ENCODE measurements at places on chromosomes 1 and 21.

DNA sequence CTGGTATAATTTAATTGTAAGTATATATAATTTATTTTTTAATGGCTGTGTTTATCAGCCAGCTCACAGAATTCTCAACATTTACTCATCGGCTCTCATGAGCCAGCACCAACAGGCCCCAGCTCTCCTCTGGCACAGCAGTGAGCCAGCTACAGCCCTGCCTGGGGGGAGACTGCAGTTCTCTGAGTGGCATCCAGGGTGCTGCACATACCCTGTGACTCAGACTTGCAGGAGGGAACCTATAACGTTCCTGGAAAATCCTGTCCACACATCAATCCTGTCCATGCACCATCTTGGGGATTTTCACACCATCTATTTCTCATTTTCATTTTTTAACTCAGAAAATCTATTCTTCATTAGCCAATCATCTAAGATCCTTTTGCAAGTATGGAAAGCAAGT, 36.5 kb downstream of the FHAD1 start:
- DNase-seq, result no peak

GRCh38 chr1:89363638-89364536, at the start of gene GBP6:
GBP6 (plus strand) TSS chr1:89364059; CDS start chr1:89368552, 4,493 bp downstream.
- DNase-seq, result no peak

GRCh38 chr1:240237305-240237721, 145.6 kb downstream of the FMN2 start:
- DNase-seq, result no peak

- DNase-seq, result no peak
Measured at GRCh38 chr1:115105831-115106230, 16.5 kb upstream of the TSPAN2 start.

DNA sequence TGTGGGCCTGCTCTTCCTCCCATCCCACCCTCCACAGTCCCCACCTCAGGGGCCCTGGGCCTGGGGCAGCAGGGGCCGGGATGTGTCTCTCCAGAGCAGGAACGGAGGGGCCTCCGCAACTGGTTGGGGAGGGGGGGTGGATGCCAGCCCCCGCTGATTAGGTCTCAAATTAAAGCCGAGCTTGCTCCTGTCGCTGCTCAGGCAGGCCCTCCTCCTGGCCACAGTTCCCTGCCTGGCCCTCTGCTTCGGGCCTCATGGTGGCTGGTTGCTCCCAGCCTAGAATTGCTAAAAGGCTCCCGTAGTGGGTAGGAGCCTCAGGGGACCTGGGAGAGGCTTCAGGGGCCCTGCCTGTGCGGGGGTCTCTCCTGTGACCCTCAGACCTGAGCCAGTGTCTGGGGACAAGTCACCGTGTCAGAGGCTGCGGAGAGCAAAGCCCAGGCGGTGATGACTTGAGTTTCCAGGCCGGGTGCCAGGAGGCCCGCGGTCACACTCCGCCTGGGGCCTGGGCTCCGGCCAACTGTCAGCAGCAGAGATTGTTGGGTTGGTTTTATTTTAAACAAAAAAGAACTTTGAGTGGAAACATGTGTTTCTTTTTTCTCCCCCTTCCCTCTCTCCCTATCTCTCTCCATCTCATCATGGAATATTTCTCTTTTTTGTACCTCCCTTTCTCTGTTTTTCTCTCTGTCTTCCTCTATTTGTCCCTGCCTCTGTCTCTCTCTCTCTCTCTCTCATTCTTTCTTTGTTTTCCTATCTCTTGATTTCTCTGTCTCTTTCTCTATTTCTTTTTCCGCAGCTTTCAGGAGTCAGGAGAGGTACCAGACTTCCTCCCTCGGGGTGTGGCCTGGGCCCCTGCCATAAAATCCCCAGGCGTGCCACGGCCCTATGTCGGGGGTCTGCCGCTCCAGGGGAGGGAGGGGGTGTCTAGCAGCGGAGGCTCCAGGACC, 20.0 kb upstream of the EPHA2 start:
- DNase-seq, result no peak

DNA sequence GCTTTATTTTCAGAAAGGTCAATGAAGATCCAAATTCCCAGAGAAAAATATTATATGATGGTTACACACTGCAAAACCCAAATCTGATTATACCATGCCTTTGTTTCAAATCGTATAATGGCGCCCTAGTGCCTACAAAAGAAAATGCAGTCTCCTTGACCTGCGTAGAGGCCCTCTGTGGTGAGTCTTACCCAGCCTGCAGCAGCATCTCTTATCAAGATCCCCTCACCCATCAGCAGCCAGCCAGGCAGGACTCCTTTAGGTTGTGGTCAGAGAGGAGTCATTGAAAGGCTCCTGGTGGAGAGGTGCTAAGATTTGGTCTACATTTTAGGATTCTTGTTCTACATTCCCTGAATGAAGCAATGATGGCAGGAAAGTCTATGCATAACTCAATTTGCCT, 23.7 kb upstream of the DAB1 start:
- DNase-seq, result no peak

- DNase-seq, result no peak
Measured at GRCh38 chr1:36320767-36321118, 2.7 kb downstream of the EVA1B start.

- DNase-seq, result no peak
Measured at GRCh38 chr1:157117527-157118057, 18.0 kb upstream of the ETV3L start.

GRCh38 chr1:44636083-44636687, 38.1 kb downstream of the TMEM53 start:
- no peak for DNase-seq

- DNase-seq, result no peak
Measured at GRCh38 chr1:219130366-219130935, 43.2 kb upstream of the LYPLAL1 start.

GRCh38 chr1:78236716-78237115, 190.9 kb downstream of the GIPC2 start:
- DNase-seq, result no peak

GRCh38 chr1:70498666-70499065, 87.6 kb downstream of the CTH start:
- DNase-seq, result no peak

- DNase-seq, result peak; percentile 32
Measured at GRCh38 chr1:165633614-165634013, 2.6 kb downstream of the MGST3 start.

DNA sequence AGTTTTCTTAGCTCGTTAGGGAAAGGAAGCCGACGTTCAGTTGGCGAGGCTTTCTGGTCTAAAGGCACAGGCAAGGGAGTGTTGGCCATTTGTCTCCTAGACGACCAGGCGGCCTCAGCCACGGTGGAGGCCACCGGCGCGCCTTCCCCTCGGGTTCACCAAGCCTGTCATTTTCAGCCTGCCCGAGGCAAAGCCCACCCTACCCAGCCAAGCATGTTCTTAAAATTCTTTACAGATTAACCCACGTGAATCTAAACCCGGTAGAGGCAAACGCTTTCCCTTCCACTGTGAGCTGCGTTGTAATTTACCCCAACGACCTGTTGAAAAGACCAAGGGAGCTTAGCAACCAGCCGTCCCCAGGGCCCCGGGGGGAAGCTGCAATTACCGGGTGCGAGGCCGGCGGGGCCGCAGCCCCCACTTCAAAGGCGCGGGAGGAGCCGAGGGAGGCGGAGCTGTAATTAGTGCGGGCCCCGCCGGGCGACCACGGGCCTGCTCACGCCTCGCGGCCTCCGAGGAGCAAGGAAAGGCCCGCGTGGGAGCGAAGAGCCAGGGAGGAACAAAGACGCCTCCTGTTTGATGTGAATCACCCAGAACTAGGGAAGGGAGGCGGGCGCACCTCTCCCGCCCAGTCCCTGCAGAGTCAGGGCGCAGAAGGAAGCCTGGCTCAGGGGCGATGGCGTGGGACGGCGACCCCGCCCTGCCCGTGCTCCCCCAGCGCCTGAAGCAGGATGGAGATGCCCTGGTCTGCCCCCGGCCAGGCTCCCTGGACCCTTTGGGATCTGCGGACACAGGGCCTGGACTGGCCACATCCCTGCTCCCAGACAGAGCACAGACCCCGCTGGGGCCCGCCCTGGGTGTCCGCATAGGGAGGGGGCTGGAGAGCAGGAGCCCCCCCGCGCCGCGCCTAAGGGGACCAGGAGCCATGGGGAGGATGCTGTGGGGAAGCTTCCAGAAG, 12.1 kb upstream of the TSPEAR start:
- no peak for DNase-seq

DNA sequence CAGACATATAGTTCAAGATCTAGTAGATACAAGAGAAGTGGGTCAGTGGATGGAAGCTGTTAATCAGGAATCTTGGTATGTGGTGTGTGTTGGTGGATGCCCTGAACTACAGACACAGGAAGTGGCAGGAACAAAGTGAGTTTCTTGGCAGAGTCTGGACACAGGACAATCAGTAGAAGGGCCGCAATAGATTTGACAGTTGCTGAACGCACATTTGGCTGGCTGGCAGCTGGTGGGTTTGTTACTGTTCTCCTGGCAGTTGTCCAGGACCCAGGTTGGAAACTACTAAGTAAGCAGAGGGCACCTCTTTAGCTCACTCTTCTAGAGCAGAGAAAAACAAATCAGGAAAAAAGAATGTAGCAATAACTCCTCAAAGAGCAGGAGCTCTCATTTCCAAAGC, 13.2 kb downstream of the KRTAP26-1 start:
- DNase-seq, result no peak

DNA sequence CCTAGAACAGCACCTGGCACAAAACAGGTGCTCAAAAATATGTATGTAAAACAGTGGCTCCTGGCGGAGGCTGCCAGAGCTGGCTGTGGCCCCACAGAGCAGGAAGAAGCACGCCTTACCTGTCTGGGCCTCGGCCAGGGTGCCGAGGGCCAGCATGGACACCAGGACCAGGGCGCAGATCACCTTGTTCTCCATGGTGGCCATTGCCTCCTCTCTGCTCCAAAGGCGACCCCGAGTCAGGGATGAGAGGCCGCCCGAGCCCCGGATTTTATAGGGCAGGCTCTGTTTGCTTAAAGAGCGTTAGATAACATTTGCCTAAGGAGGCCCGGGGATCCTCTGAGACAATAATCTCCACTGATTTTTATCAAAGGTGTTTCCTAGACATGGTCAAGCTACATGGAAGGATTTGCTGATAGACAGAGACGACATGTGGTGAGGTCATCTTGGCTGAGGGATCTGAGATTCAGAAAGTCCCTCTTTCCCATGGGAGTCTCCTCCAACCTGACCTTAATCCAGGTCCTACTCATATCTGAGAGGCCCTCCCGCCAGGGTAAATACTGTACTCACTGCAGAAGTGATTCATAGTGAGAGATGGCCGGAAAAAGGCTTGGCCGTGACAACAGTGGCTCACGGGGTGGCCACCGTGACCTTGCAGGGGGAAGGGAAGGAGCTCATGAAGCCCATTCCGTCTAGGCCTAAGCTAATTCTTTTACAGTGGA, at the start of gene TFF1:
TSS of gene TFF1 (minus strand) at position 244 of the 719 bp plus-strand sequence. CDS start at position 204, 40 bp downstream.
- no peak for DNase-seq

DNA sequence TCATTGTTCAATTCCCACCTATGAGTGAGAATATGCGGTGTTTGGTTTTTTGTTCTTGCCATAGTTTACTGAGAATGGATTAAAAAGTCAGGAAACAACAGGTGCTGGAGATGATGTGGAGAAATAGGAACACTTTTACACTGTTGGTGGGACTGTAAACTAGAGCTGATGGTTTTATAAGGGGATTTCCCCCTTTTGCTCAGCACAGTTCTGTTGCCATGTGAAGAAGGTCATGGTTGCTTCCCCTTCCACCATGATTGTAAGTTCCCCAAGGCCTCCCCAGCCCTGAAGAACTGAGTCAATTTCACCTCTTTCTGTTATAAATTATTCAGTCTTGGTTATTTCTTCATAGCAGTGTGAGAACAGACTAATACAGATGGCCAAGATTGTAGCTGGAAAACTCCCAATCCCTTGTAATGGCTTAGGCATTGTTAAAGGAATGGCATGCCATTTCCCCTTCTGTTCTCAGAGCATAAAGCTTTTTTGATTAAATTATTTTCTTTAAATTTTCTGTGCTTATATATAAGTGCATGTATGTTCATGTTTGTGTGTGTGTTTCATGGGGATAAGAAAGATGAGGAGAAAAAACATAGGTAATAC, 144.8 kb downstream of the BACH1 start:
- DNase-seq, result no peak

GRCh38 chr21:20106368-20106767, 891.8 kb upstream of the NCAM2 start:
- no peak for DNase-seq

- DNase-seq, result no peak
Measured at GRCh38 chr1:242629396-242629795, 104.9 kb upstream of the PLD5 start.

GRCh38 chr1:28917757-28918118, 3.4 kb downstream of the EPB41 start:
- no peak for DNase-seq

DNA sequence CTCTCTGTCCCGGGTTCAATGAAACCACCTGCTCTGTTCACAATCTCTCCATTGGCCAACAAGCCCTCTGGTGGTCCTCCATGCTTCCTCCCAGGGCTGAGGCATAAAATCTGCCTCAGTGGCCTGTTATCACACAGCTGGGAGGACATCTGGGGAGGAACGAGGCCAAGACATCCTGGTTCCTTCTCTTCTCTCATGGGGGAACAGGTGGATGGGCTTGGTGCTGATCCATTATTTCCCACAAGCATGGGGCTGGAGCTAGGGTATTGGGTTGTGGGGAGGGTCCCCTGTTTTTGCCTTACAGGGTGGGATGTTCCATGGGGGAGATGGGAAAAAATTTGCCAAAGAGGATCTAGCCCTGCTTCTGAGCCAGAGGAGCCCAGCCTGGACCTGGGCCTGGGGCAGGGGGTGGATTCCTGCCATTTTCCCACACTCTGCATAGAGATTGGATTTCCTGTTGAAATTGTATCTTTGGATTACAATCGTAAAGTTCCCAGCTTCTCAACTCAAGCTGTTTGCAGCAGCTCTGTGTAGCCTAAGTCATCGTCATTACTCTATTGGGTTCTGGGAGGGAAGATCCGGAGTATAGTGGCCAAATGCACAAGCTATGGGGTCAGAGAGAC, 124.7 kb downstream of the NAV1 start:
- no peak for DNase-seq

DNA sequence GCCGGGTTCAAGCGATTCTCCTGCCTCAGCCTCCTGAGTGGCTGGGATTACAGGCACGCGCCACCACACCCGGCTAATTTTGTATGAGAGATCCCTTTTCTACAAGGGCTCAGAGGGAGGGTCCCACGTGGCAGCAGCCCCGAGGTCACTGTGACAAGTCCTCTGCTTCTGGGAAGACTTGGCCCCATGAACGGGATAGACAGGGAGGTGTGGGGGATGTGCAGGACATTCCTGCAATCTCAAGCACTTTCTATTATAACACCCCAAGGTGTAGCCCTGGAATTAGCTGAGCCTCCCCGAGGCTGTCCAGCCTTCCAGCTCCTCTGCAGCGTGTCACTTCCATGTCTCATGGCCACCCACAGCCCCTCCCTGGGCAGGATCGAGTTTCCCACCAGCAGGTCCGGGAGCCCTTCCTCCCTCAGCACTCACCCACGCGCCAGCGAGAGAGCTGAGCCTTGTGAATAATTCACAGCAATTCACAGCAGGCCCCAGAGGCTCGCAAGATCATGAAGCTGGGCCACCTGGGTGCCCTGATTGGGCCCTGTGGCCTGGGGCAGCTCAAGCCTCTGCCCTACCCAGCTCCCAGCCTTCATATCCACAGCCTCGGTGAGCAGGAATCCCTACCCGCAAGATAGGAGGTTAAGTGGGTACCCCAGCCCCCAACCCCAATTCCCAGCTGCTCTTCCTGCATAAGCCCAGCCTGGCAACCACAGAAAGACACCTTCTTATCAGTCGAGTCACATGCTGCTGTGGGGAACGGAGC, 22.8 kb upstream of the RNU1-4 start:
- DNase-seq, result peak; percentile 14

Measured in T-helper 1 cell (primary cell).